Stimulated activated CD4-positive, alpha-beta T cell treated with anti-CD3 and anti-CD28 coated beads, Interleukin-2, amount 100 ng/mL, for 24 hours (primary cell): ENCODE measurements at places on chromosomes 3 and 15.

GRCh38 chr15:41789236-41789635 lies 15.0 kb downstream of the MAPKBP1 start:
- no peak for DNase-seq

GRCh38 chr15:48774484-48774883 lies 36.4 kb downstream of the CEP152 start:
- DNase-seq: no peak

GRCh38 chr15:81312790-81313543 lies 11.0 kb downstream of the STARD5 start:
- no peak for DNase-seq

DNA sequence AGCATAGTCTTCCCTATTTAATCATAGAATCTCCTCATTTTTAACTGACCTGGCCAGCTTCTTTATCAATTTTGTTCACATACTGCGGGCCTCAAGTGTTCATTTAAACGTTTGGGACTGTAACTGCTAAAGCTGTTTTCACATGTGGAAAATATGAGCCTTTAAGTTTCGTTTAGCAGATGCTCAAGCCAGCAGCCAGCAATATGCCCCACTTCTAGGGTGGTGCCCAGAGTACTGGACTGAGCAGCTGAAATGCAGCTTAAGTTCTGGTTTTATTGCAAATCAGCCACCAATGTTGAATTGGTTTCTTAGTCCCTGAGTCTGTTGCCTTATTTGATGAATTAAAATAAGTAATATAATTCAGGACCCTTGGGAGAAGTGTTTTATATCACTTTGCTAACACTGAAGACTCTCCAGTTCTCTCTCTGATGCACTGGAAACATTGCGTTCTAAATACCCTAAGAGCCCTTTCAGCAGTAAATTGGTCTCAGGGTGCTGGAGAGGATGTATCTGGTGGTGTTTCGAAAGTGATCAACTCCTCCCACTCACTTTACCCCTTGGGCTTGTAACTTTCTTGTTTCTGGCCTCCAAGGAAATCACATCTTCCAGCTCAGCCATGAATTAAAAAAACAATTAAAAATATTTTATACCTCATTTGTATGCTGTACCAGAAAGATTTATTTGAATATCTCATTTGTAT lies 61.7 kb downstream of the B3GALNT1 start:
- DNase-seq: no peak

GRCh38 chr15:66298803-66299251 lies 5.5 kb downstream of the DIS3L start:
- no peak for DNase-seq

DNA sequence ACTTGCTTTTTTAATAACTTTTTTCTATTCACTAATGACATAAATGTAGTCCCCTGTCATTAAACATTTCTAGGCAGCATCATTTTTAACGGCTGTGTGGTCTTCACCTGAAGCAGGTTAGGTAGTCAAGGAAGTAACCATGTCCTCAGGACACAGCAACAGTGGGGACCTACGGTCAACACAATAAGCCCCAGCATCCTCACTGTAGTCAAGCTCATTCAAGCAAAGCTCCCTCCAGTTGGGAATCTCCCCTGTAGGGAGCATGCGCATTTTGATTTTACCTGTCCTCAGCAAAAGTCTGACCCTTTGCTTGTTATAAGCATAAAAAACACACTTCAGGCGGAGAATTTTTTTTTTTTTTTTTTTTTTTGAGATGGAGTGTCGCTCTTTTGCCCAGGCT lies 151.4 kb downstream of the SHQ1 start:
- DNase-seq: no peak

DNA sequence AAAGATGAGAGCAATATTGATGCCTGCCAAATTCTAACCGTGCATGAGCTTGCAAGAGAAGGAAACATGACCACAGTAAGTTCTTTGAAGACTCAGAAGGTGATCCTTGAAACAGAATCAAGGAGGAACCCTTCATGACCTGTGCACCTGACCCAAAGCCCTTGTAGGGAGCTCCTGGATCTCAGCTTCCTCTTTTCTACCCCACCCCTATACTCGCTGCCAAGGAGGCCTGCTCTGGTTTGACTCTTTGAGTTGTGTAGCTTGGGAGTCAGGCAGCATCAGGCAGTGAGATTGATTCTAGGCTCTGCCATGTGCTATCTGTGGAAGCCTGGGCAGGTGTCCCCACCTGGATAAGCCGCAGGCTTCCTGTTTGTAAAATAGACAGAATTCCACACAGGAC lies 10.6 kb downstream of the TTC21A start:
- DNase-seq: no peak

- DNase-seq: peak; percentile 31
These were observed 62.2 kb upstream of the CTSH start for GRCh38 chr15:79007066-79007465.

DNA sequence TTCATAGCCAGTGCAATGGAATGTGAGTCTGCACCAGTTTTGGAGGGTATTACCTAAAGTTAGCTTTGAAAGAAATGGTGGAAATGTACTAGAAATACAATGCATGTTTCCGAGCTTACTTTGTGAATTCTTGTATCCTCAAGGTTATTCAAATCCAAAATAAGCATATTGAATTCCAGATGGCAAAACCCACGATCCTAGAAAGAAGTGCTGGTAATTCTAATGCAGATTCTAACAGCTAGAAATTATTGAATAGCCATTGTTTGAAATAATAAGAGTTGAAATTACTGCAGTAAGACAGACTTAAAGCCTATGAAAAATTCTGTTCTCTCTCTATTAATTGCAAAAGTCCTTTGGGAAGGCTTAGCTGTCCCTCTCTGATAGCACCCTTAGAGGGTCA lies 258.4 kb downstream of the CHL1 start:
- DNase-seq: no peak

DNA sequence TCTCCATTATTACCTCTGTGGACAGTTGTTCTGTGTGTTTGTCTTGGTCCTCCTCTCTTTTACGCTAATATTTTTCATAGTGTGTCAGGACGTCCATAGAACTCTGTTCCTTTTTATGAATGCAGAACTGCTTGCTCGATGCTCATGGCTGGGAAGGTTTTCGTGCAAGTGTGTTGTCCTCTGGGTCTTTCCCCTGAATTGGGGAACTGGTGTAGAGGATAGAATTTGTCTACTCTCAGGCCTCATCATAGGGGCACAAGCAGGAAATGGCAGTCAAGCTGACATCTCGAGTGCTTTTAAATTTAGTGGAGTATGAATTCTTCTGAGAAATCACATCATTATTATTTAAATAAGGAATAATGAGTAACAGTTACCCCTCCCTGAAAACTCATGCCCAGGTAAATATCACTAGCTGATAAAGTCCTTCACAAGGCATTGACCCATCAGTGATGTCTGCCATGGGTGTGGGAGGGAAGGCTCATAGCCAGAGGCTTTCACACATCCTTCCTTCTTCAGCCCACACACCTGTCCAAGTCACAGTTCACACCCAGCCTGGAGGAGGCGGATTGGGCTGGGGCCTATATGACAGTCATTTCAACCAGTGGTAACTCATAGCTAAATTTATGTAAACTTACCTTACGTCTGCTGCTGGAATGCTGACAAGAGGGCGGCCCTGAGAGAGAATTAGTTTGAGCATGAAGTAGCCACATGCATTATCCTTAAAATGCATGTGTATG lies 226.1 kb downstream of the PLCL2 start:
- no peak for DNase-seq

GRCh38 chr3:103052236-103052830 lies 617.5 kb downstream of the ZPLD1 start:
- no peak for DNase-seq

DNA sequence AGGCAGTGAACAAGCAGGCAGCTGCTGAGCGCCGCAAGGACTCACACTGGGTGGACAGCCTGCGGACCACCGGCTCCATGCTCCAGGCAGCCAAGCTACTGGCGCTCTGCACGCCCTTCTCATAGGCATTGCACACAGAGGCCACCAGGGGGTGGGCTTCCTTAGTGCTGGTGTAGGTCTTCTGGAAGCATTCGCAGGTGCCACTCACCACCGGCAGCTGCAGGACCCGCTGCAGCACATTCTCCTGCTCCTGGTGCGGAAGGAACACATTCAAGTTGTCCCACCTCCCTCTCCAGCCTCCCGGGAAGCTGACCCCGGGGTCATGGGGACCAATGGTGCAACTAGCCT lies 6.0 kb downstream of the PLIN1 start:
- peak; percentile 42 for DNase-seq

DNA sequence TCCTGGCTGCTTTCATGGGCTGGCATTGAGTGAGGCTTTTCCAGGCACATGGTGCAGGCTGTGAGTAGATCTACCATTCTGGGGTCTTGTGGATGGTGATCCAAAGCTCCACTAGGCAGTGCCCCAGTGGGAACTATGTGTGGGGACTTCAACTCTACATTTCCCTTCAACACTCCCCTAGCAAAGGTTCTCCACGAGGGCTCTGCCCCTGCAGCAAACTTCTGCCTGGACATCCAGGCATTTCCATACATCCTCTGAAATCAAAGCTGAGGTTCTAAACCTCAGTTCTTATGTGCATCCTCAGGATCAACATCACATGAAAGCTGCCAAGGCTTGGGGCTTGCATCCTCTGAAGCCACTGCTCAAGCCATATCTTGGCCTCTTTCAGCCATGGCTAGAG lies 282.9 kb upstream of the ZPLD1 start:
- no peak for DNase-seq

- no peak for DNase-seq
These were observed 219.5 kb downstream of the CACNA2D3 start for GRCh38 chr3:54341811-54342210.

- DNase-seq: no peak
These were observed 63.5 kb downstream of the FNDC3B start for GRCh38 chr3:172102883-172103310.

GRCh38 chr3:169515132-169515531 lies 148.4 kb downstream of the MECOM start:
- DNase-seq: no peak

- DNase-seq: no peak
These were observed 378.2 kb upstream of the ALCAM start for GRCh38 chr3:104988496-104988895.

- no peak for DNase-seq
These were observed 11.0 kb downstream of the FGD5 start for GRCh38 chr3:14829811-14830210.

DNA sequence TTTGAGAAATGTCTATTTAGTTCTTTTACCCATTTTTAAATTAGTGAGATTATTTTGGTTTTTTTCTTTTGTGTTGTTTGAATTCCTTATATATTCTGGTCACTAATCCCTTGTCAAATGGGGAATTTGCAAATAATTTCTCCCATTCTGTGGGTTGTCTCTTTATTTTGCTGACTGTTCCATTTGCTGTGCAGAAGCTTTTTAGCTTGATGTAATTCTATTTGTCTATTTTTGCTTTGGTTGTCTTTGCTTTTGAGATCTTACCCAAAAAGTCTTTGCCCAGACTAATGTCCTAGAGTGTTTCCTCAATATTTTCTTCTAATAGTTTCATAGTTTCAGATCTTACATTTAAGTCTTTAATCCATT lies 472.9 kb downstream of the TBL1XR1 start:
- no peak for DNase-seq

DNA sequence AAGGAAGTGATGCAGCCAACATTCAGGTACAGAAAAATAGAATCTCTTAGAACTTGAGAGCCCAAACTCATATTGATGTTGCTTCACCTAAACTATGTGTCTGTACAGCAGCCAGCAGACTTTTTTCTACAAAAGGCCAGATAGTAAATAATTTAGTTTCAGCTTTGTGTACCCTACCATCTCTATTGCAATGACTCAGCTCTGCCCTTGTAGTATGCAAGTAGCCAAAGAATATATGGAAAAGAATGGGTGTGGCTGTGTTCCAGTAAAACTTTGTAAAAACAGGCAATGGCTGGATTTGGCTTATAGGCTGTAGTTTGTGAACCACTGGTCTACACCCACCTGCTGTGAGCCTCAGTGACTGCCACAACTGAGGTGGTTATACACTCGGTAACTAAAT lies 392.5 kb upstream of the RARB start:
- DNase-seq: no peak

- DNase-seq: no peak
These were observed 70.1 kb downstream of the CEMIP start for GRCh38 chr15:80849308-80849707.

DNA sequence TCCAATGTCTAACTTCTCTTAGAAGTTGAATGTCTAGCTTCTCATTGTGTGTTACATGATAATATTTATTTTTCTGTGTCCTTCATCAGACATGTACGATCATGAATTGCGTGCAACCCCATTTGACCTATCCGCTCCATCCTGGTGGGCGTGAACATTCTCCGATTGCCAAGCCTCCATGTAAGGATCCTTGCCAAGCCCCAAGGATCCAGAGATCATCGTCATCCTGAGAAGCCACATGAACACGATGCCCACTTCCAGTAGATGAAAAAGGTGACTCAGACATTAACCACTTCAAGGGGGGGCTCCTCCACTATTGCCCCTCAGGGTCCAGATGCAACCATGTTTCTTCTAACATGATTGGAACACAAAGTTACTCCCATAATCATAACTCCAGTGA lies 25.5 kb upstream of the KNG1 start:
- DNase-seq: no peak

GRCh38 chr15:70133296-70133695 lies 35.6 kb upstream of the TLE3 start:
- no peak for DNase-seq

DNA sequence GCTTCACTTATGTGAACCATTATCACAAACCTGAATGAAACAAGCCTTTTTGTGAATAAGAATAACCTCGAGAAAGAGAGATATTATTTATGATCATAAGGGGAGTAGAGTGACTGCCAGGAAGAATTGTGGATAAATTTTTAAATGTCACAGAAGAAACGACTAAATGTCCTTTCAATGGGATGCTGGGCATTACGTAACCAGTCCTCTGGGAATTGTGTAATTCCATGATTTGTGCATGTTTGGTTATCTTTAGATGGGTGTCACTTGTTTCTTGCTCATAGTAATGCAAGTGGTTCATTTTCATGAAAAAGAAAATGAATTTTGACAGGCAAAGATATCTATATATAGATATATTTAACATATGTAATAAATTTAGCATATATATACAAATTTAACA lies 379.5 kb upstream of the AGTR1 start:
- DNase-seq: no peak

GRCh38 chr3:60086811-60087210 lies 1037.0 kb upstream of the CFAP20DC start:
- peak; percentile 41 for DNase-seq

DNA sequence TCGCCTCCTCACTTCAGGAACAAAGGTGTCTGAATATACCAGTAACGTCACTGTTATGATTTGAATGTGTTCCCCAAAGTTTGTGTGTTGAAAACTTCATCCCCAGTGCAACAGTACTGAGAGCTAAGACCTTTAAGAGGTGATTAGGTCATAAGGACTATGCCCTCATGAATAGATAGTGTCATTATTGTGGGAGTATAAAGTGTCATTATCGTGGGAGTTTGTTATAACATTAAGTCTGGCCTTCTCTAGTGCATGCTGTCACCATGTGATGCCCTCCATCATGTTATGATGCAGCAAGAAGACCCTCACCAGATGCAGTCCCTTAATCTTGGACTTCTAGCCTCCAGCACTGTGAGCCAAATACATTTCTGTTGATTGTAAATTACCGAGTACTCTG lies 53.7 kb upstream of the TLE3 start:
- DNase-seq: no peak

DNA sequence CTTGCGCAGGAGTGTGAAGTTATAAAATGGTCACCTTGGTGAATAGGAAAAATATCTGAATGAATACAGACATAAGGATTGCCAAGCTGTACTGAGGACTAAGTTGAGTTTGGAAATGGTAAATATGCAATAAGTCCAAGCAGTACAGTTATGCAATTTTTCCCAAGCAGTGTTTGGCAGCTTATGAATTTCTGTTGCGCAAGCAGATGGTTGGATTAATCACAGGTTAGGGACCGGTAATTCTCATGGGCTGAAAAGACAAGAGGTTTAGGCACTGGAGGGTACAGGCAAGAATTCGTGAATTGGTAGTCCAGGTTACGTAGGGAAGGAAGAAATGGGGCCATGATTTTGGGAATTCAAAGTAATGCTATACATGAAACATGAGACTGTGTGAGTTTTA lies 210.3 kb downstream of the RAP2B start:
- no peak for DNase-seq
